ENCODE measurements at places on chromosomes 12 and 14. TPM values are rescaled to one million over a fixed set of nuclear protein-coding genes. Genes with fewer than 3 reads are reported as not detected.

The ABHD12B gene
- not detected for total RNA-seq

The CTSG gene
- not detected for total RNA-seq

GRCh38 chr12:57039016-57039798 is 10.7 kb downstream of the MYO1A start:
- no peak overlapping the region for H3K4me3 ChIP-seq
- no peaks in the 10 kb centered on the region for H3K36me3 ChIP-seq
- no peak overlapping the region for H3K27ac ChIP-seq
- H3K27me3 ChIP-seq, result no peaks in the 10 kb centered on the region
- H3K4me1 ChIP-seq, result no peaks in the 10 kb centered on the region
- no peak for DNase-seq

- H3K27me3 ChIP-seq, result no peaks in the 10 kb centered on the region
- H3K36me3 ChIP-seq, result peaks cover 62% of the 10 kb centered on the region
- peaks cover 7% of the 10 kb centered on the region for H3K4me1 ChIP-seq
- H3K4me3 ChIP-seq, result no peak overlapping the region
- no peak for DNase-seq
These were observed 35.3 kb downstream of the STX2 start for GRCh38 chr12:130803702-130804101.

DNA sequence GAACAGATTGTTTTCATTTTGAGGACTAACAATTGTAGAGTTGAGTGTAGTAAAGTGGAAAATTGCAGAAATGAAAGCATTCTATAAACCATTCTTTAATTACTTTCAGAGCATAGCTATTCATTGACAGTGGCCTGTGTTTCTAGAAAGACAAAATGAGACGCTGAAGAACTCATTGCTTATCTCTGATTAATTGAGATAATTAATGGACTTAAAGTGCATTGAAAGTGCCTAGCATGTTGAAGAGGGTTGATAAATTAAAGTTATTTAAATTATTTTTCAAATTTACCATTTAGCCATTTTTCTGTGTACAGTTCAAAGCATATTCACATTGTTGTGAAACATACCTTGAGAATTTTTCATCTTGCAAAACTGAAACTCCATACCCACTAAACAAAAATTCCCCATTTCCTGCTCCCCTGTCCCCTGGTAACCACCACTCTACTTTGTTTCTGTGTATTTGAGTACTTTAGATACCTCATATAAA is 57.4 kb downstream of the DAAM1 start:
- no peak overlapping the region for H3K4me3 ChIP-seq
- DNase-seq, result no peak
- H3K4me1 ChIP-seq, result peaks cover 17% of the 10 kb centered on the region

GRCh38 chr12:75774261-75775052 is 257.1 kb downstream of the PHLDA1 start:
- no peak for DNase-seq
- H3K27me3 ChIP-seq, result peaks cover 21% of the 10 kb centered on the region
- H3K4me3 ChIP-seq, result no peak overlapping the region
- no peaks in the 10 kb centered on the region for H3K36me3 ChIP-seq
- H3K4me1 ChIP-seq, result no peaks in the 10 kb centered on the region
- H3K27ac ChIP-seq, result no peak overlapping the region

All from activated T-helper 2 cell treated with anti-CD3 and anti-CD28 coated beads, Interferon-gamma antibody, Interleukin-2, Interleukin-4, amounts not matched to agents 10 μg/mL and 5 μg/mL and 100 μg/mL, durations not matched to agents 14 hours and 24 hours and 36 hours (primary cell).